Inflammatory macrophage treated with lipopolysaccharide for 4 hours (primary cell): ENCODE measurements at places on chromosomes 7 and 10.

GRCh38 chr7:115491744-115492380, 538.7 kb downstream of the TFEC start:
- no peak for DNase-seq

GRCh38 chr10:73742454-73742734, 1.8 kb upstream of the SEC24C start:
- DNase-seq, result no peak

GRCh38 chr10:27241010-27241651, 534 bp upstream of the ACBD5 start:
- DNase-seq, result peak; percentile 57

- no peak for DNase-seq
These were observed 31.8 kb upstream of the TMEM273 start for GRCh38 chr10:49220031-49220430.

DNA sequence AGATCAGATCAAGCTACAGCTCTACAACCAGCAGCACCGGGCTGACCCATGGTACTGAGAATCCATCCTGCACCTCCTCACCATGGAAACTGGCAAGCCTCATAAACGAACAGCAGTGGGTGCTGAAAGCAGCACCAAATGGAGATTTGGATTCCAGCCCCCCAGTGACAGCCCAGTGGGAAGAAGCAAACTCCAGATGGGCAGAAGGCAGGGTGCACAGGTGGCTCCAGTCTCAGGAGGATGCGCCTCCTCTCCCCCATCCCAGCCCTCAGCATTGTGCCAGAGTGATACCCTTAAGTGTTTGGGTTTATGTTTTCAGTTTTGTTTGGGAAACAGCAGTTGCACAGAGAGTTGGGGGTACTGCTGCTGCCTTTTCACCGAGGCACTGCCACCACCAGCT, 20.6 kb upstream of the SMO start:
- no peak for DNase-seq

DNA sequence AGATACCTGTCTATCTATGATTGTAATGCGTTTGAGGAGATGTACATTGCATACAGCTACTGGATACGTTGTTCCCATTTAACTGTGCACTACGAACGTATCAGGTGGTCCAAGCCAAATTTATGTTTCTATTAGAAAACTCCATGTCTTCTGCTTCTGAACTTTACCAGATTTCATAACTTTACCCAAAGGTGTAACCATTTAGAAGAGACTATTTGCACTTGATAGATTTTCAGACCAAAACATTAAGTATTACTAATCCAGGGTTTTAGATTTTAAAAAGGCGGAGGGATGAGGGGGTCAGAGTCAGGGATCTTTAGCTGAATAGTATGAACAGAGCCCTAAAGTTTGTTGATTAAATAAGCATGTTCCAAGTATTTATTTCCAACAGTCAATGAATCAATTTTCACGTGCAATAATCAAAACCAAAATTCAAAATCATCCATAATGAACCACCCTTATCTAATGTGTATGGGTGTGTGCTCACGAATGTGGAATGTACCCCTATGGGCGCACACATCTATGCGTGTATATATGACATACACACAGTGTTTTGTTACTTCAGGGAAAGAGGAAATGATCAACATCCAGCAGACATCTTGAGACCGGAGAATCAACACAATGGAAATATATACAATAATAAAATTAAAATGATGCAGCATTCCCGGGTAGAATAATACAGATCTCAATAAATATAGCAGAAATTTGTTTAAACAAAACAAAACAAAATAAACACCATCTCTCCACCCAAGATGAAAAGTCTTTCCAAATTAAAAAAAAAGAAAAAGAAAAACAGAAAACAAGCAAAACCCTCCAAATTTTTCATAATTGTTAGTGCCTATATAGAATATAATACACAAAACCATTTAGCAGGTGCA, 3.4 kb downstream of the FEZF1 start:
- no peak for DNase-seq

DNA sequence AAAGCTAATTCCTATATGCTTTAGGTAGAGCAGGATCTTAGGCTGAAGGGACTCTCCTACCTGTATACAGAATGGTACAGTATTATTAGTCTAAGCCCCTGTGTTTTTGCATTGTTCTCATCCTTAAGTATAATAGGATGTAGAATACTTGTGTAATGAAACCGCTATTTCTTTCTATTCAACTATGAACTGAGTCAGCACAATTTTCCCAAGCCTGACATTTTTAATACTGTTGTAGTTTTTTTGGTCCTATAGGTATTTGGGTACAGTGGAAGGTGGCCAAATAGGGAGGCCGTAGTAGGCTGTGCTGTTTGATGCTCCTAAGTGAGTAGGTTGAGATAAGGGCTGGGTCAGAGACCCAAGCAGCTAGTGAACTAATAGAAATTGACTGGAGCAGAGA, 205.1 kb downstream of the MACC1 start:
- no peak for DNase-seq

DNA sequence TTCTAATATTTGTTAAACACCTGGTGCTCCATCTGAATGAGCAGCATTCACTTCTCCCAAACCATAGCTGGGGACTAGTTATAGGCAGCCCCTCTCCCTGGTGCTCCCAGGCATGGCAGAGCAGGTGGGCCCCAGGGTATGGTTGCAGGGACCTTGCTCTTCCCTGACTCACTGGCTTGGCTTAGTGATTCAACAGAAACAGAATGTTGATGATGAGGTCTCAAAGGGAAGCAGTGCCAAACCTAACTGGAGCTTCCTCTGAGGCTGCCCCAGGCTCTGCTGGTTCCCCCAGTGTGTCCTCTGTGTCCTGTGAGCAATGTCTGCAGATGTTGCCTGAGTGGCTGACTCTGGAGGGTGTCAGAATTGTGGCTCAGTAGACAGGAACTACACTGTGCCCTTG, 3.7 kb downstream of the GPR26 start:
- DNase-seq, result no peak

DNA sequence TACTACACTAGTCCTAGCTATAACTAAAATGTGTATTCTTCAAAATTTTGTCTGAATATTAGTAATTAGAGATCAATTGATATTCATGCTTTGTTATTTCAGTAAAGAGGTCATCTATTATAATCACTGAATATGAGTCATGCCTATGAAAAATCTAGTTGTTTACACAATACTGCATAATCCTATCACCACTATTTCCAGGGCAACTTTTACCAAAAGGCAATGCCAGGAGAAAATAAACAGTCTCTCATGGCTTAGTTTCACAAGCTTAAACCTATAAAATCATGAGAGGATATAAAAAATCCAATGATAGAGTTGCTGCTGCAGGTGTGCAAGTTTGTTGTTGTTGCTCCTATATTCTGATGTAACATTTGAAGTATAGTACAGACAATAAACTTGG, 149.9 kb upstream of the COL1A2 start:
- no peak for DNase-seq

- DNase-seq, result no peak
These were observed 128.5 kb downstream of the TACC2 start for GRCh38 chr10:122117475-122117874.

- DNase-seq, result peak; percentile 45
These were observed 10.4 kb downstream of the PSD start for GRCh38 chr10:102408131-102408727.

- DNase-seq, result no peak
These were observed 217.0 kb downstream of the CREB5 start for GRCh38 chr7:28629216-28629842.

DNA sequence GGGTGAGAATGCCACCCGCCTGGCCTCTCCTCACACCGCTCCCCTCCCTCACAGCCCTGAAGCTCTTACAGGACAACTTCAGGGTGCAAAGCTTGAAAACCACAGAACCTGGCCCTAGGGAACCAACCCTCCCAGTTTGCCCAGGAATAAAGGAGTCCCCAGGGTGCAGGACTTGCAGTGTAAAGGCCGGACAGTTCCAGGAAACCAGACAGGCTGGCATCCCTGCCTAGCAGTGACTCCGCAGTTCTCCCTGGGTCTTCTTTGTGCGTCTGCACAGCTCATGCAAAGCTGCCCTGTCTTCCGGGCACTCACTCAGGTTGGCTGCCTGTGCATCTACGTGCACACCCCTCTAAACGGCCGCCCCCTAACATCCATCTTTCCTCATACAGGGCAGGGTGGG, 36.1 kb downstream of the HSPA12A start:
- DNase-seq, result no peak

GRCh38 chr7:37732888-37733287, 49.3 kb downstream of the GPR141 start:
- DNase-seq, result no peak

DNA sequence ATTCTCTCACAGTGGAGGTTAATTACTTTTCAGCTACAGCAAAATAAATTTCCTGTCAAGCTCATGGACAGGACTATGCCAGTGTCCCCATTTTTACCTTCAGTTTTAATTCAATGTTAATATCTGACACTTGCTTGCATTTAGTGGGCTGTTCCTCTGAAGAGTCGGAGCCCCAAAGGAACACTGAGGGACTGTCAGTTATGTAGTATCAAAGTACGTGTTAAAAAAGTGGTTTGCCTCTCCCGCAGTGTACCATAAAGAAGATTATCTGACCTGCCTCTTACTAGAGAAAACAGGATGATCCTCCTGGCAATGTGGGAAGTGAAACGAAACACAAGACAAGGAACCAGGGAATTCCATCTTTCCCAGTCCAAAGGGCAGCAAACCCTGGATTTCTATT, 1010.9 kb upstream of the PHF14 start:
- DNase-seq, result no peak
